ENCODE measurements at places on chromosomes 3 and 15.

- DNase-seq: no peak
Observed at GRCh38 chr15:42024303-42024702, 3.5 kb upstream of the PLA2G4E start.

GRCh38 chr15:77984446-77984861 is 93.1 kb downstream of the TBC1D2B start:
- DNase-seq: no peak

DNA sequence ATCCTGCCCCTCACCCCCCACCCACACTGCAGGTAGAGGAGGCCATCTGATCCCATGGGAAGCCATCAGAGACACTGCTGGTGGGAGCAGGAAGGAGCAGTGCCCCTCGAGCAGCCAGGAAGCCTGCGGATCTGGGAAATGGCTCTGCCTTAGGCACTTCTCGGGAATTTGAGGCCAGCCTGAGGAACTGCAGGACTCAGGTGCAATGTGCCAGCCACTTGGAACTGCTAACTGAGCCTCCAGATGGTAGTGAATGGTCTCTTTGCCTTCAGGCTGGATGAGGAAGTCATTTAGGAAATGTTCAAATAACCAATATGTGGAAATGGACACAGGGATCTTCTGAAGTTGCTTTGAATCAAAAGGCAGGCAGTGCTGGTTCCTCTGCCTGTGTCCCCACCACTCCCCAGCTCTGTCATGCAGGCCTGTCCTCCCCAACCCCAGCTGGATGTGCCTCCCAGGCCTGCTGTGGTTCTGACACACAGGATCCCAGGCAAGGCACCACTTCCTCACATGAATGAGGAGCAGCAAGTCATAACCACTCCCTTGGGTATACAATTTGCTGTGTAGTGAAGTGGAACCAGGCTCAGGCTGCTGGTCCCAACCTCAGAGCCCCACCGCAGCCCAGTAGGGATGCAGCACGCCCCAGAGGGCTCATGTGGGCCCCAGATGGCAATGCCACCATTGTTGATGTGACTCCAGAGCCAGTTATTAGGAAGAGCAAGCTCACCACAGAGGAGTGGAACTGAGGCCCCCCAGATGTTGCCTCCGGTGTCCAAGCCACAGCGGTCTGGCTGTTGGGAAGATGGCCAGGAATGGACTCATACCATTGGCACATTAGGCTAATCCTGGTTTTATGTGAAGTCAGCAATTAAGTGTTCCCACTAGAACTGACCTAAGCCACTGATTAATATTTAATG is 46.5 kb upstream of the LIMD1 start:
- peak; percentile 40 for DNase-seq

GRCh38 chr3:129289201-129289921 is 10.7 kb downstream of the HMCES start:
- DNase-seq: no peak

DNA sequence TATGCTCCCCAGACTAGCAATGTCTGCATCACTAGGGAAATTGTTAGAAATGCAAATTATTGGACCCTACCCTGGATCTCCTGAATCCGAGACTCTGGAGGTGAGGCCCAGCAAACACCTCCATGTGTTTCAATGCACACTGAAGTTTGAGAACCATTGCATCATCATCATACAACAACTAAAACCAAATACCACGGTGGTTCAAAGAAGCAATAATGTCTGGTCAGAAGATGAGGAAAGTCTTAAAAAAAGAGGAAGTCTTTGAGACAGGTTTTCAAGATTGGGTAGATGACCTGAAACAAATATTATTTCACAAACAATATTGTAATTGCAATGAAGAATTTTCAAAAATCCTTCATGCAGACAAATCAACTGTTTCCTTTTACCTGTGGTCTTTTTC is 60.3 kb upstream of the TRA2B start:
- peak; percentile 70 for DNase-seq

DNA sequence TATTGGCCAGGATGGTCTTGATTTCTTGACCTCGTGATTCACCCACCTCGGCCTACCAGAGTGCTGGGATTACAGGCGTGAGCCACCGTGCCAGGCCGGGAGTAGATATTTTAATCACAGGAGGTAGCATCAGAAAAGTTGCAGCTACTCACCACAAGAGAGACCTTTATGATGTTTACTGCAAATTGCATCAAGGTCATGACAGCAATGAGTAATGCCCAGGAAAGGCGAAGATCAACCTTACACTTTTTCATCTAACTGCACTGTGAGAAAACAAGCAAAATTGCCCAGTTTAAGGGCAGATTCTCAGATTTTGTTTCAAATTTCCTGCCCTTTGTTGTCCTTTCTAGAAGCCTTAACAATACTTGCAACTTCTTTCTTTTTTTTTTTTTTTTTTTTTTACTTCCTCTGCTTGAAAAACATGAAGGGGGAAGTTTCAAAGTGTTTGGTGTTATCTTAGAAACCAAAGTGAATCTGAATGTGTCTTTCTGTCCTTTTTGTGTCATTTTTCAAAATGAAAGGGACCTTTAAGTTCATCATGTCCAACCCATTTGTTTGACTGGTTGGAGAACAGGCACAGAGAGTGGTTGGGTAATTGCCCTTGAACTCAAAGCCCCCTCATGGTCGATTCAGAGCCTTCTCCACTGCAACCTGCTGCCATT is 25.0 kb downstream of the TGFBR2 start:
- peak; percentile 68 for DNase-seq

GRCh38 chr3:35929158-35929557 is 289.8 kb downstream of the ARPP21 start:
- DNase-seq: no peak

All from NB4 (cell line).